GM12891 (cell line): ENCODE measurements at places on chromosomes 16 and 17.
A peak's percentile ranks its signal among the peaks of the same experiment; 100 is the strongest.

GRCh38 chr17:388087-388486 is 35.5 kb upstream of the RPH3AL start:
- no peak for DNase-seq

DNA sequence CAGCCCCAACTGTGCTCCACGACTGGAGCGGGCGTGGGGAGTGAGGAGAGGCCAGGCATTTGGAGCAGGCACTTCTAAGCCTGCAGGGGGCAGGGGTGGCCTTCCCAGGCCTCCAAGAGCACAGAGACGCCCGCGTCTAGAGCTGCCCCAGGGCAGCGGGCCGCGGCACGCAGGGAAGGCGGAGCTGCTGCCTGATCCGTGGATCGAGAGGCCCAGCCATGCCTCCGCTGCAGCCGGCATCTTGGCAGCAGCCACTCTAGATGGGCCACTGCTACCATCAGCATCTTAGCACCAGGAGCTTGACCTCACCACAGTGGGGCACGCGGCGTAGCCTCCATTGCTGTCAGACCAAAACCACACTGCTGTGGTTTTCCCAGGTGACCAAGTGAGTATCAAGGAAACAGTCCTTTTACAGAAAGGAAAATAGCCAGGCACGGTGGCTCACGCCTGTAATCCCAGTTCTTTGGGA is 20.4 kb upstream of the WDR45B start:
- DNase-seq, result peak; percentile 84

- no peak for DNase-seq
Measured at GRCh38 chr16:24645739-24646645, 83.5 kb upstream of the TNRC6A start.

DNA sequence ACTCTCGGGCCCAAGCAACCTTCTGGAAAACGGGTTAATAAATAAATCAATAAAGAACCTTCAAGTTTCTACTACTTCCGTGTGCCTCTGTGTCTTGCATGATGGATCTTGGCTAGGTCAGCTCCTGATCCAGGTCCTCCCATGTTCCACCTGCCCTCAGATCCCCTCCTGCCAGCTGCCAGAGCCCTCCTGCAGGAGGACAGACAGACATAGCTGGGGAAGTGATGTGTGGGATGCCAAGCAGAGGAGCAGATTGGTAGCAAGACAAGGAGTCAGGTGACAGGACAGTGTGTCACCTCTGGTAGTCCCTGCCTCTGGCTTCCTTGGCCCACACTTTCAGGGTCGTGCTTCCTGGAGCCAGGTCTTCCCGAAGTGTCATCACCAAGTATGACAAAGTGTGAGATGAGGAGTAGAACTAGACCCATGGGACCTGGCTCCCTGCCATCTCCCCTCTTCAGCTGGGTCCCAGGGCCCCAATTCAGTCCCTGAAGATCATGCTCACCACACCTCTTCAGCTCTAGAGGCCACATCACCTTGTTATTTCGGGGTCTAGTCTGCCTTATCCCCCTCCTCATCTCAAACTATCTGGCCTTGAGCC is 1.0 kb upstream of the EPN3 start:
- no peak for DNase-seq

DNA sequence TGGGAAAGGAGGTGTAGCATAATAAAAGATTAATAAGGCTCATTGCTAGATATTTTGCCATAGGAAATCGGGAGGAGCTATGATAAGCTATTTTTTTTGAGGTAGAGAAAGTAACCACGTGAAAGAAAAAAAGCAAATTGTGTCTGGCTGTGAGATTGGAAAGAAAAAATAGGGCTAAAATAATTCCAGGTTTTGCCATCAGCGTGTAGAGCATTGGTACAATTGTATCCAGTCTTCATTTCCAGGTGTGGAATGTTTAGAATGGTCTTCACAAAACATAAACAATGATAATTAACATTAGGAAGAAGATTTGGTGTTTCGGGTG is 1.1 kb downstream of the TANC2 start:
- no peak for DNase-seq

DNA sequence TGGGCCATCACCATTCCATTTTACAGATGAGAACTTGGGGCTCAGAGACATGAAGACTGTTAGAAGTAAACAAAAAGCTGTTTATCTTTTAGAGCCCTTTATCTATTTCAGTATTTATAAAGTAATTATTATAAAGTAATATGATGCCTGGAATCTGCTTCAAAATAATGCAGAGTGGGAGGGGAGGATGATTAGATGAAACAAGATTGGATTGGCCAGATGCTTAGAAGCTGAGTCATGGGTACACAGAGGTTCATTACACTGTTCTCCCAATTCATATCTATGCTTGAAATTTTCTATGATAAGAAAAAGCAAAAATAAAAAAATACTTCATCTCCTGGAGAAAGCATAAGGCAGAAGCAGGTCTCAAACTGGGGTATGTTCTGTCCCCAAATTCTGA is 29.4 kb downstream of the TOM1L2 start:
- DNase-seq, result no peak

- no peak for DNase-seq
Measured at GRCh38 chr17:56085576-56086267, 67.6 kb upstream of the ANKFN1 start.

GRCh38 chr16:2734844-2735515 is 15.0 kb upstream of the PRSS27 start:
- DNase-seq, result no peak

DNA sequence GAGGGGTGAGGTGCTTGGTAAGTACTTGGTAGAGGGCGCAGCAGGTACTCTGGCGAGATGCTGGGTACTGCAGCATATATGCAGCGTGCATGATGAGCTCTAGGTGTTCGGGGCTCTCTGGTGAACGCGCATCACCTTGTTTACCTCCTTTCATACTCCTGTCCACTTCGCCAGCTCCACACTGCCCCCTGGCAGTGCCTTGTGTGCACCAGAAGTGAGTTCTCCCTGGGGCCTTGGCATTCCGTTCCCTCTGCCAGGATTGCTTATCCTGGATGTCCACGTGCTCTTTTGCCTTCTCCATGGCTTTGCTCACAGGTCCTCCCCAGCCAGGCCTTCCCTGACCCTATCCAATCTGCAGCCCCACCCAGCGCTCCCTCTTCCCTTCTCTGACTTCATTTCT is 154.2 kb downstream of the MRM1 start:
- no peak for DNase-seq

DNA sequence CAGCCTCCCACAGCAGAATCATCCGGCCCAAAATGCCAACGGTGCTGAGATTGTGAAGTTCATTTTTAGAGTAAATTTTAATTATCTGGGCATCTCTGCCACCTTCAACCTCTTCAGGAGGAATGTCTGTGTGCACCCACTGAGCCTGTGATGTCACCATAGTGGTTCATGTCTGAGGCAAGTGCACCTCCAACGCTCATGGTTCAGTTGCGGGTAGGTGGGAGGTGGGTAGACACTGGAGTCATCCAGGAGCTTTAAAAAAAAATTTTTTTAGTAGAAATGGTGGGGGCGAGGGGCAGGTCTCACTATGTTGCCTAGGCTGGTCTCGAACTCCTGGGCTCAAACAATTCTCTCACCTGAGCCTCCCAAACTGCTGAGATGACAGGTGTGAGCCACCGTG is 1.9 kb downstream of the FLYWCH1 start:
- DNase-seq, result no peak

DNA sequence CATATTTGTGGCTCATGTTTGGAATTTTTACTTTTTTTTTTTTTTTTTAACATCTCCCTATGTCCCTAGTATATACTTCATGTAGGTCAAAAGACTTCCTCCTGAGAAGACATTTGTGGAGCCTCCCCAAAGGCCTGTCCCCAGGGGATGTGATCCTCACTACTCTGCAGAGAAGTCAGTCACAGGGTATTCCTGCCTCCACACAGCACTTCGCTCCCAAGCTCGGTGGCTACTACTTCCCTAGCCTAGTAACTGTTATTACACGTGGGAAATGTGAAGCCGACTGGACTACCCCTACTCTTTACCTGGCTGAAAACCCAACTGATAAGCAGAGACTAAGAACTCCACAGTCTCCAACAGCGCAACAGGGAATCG is 116.8 kb downstream of the HIC1 start:
- DNase-seq, result no peak

DNA sequence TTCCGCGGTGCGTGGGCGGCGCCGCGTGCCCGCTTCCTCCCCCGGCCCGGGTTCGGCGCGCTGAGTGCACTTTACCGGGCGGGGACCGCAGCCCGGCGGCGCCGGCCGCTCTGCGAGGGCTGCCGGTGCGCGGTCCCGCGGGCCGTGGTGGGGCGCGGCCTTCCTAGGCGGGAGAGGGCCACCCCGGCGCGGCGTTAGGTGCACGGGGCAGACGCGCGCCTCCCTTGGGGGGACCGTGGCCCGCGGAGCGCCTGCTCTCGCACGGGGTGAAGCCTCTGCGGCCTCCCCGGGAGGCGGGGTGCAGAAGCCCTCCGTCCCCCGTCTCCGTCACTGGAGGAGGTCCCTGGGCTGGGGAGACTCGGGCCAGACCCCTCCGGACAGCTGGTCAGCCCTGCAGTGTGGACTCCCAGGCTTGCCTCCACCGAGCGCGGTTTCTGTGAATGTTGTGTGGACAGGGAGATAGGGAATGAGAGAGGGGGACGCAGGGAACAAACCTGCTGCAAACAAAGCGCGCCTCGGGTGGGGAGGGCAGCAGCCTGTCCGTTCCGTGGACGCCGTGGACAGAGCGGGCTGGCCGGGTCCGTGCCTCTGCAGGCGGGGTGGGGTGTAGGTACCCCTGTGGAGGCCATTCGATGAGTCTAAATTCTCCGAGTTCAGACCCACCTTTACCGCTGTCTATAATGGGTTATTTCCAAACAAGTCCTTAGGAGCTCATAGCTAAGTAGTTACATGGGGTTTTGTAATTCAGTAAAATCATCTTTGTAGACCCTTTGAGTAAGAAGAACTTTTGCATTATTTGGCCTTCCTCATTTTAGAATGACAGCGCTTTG is 721 bp downstream of the TBCD start:
- peak; percentile 61 for DNase-seq

- no peak for DNase-seq
Measured at GRCh38 chr17:56177361-56177760, 24.1 kb downstream of the ANKFN1 start.

GRCh38 chr16:842711-843560 is 42.4 kb upstream of the GNG13 start:
- DNase-seq, result no peak

DNA sequence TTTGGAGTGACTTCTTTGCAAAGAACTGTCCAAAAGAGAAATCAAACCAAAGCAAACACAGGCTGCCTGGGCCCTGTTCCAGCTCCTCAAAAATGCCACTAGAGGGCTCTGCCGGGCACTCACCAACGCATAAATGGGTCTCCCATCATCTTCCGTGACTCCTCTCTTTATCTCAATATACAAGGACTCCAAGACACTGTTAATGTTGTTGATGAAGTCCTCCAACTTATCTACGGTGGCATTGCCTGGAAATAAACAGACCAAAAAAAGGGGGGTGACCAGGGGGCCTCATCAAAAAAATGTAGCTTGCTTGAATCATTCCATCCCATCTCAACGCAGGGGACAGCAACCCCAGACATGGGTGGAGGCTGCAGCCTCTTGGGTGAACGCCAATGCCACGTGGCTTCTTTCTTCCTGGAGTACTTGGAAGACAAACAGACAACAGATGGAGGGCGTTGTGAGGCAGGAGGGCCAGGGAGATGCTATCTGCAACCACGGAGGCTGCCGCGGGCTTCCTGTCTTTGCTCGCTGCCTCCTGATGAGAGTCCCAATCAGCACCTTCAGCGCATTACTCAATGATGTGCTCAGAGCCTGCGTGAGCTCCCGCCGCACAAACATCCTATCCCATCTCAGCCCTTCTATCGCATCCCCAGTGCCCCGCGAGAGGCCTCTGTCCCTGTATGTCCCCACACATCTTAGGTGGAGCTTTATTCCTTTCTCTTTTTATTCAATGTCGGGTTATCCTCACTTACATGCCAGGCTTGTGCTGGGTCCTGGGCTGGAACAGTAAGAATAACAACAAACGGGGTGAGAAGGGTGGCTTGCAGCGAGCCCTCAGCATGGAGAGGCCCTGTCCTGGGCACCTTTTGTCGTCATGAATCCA is 32.0 kb downstream of the KDM8 start:
- no peak for DNase-seq

DNA sequence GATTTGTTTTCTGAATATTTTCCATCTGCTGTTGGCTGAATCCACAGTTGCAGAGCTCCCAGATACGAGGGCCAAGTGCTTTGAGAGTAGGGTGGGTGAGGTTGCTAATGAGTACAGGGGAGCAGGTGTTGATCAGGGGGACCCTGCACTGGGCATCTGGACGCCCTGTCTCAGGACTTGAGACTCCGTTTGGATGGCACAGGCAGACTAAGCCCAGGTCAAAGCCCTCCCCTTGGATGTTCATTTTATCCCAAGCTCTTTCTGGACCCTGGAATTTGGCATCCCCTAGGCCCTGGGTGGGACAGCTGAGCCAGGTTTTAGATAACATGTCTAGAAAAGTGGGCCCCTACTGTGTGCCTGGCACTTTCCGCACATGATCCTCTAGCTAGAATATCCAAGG is 12.1 kb downstream of the USP6 start:
- no peak for DNase-seq

- DNase-seq, result no peak
Measured at GRCh38 chr17:20266806-20267458, 200.4 kb downstream of the LGALS9B start.

GRCh38 chr17:78798695-78799559 is 16.9 kb upstream of the CYTH1 start:
- DNase-seq, result no peak

GRCh38 chr17:48427598-48427997 is 2.4 kb downstream of the SKAP1 start:
- peak; percentile 36 for DNase-seq

DNA sequence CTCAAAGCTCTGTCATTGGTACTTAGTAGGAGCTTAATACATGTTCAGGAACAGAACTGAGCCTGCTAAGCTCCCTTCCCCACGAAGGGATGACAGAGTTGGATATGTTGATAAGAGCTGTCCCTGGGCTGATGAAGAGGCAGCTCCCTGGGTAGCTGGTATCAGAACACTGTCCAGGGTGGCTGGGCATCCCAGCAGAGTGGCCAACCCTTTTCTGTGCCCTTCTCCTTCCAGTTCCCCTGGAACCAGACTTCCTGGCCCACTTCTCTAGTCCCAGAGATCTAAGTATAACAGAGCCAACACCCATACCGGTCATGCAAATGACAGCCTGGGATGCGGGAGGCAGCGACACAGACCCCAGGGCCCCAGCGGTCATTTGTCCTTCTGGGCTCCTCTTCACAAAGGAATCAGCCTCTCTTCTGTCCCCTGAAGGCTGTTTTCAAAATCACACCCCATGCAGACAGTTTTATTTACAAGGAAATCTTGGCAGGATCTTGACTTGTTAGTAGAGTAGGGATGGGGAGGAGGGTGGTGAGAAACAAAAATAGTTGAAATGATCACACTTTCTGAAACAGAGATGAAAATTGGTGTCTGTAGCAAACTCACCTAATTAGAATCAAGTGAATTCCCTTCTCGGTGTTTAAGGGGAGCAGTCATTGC is 1.4 kb upstream of the RHBDL3 start:
- no peak for DNase-seq
